ENCODE measurements at places on chromosomes 3 and 15.
A peak's percentile ranks its signal among the peaks of the same experiment; 100 is the strongest.

GRCh38 chr3:177300842-177301241, 103.6 kb upstream of the TBL1XR1 start:
- no peak for DNase-seq

DNA sequence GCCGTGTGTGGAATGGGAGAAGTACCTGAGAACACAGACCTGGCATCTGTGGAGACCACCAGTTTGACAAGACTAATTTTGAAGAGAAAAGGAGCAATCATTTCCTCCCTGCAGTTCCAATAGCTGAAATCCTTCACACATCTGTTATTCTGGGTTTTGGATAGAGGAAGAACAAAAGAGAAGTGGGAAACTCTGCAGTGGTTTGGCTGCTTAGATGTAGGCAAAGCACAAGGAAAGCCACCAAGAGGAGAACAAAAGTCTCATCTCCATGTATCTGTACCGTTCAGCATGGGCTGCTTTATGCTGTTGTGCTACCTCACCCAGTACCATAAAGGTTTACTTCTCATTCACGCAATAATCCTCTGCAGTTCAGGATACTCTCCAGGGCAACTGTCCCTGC, 153.1 kb upstream of the COL8A1 start:
- DNase-seq = no peak

- DNase-seq = peak; percentile 33
These were observed 1.3 kb downstream of the SECISBP2L start for GRCh38 chr15:49044766-49045606.

GRCh38 chr3:184807549-184807948, 4.4 kb upstream of the VPS8 start:
- no peak for DNase-seq

DNA sequence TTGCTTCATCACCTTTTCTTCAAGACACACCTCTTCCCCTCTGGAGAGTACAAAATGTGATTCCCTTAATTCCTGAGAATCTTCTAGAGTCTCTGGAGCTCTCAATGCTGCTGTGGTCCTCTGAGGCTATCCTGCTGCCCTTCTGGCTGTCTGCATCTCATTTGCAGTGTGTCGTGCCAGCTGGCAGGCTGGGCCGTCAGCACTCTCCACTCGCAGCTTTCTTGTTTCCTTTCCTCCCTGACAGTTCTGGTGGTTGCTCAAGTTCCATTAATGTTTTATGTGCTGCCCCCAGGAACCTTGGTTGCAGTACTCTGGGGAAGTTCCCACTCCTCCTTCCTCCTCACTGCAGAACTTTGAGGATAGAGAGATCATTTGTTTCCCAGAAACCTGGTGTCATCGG, 210.8 kb upstream of the ROPN1 start:
- DNase-seq = no peak

- no peak for DNase-seq
These were observed 46.4 kb downstream of the ST3GAL6 start for GRCh38 chr3:98809557-98809956.

- DNase-seq = no peak
These were observed 23.2 kb downstream of the SENP8 start for GRCh38 chr15:72141171-72142084.

- DNase-seq = peak; percentile 9
These were observed 40.4 kb downstream of the GPD1L start for GRCh38 chr3:32146746-32147211.

DNA sequence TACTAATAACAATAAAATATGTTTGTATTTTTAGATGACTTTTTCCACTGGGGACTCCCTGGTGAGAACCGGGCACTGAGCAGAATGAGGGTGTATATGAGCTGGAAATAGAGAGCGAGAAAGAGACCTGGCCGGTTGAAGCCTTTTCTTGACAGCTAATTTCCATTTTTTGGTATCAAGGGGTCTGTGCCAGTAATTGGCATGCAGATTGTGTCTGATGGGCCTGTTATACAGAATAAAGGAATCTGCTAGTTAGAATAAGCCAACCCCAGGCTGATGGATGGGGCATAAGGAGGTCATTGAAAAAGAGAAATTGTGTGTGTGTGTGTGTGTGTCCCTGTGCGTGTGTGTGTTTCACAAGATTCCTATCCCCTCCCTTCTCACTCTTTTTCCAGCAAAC, 83.9 kb downstream of the IL20RB start:
- DNase-seq = no peak

DNA sequence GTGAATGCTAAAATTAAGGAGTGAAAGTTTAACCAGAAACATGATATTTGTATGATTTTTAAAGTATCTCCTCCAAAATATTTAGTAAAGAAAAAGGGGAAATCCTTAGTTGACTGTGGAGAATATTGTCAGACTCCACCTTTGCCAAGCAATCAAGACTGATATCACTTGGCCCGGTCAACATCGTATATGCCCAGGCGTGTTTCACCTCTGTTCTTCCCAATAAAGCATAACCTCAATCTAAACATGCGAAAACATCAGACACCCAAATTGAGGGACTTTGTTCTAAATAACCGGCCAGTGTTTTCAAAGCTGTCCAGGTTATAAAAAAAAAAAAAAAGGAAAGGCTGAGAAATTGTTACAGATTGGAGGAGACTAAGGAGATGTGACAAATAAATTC, 54.2 kb upstream of the PPP4R2 start:
- DNase-seq = no peak

DNA sequence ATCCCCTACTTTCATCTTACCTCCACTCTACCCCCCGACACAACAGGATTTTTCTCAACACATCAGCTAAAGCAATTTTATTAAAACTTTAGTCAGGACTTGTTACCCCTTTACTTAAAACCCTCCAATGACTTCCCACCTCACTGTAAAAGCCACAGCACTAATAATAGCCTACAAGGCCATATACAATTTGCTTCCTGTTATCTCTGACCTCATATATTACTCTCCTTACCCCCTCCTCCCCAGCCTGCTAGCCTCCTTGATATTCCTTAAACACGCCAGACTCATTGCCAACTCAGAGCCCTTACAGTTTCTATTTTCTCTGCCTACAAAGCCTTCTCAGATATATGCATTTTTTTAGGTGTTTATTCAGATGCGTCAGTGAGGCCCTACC, 54.4 kb downstream of the DCUN1D1 start:
- no peak for DNase-seq

DNA sequence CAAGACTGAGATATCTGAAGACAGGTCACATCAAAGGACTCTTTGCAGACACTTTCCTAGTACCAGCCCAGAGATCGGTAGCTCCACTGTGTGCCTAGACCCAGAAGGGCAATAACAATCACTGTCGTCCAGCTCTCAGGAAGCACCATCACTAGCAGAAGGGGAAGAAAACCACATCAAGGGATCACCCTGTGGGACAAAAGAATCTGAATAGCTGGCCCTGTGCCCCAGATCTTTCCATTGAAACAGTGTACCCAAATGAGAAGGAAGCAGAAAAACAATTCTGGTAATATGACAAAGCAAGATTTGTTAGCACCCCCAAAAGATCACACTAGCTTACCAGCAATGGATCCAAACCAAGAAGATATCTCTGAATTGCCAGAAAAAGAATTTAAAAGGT, 404.4 kb upstream of the NECTIN3 start:
- peak; percentile 26 for DNase-seq

DNA sequence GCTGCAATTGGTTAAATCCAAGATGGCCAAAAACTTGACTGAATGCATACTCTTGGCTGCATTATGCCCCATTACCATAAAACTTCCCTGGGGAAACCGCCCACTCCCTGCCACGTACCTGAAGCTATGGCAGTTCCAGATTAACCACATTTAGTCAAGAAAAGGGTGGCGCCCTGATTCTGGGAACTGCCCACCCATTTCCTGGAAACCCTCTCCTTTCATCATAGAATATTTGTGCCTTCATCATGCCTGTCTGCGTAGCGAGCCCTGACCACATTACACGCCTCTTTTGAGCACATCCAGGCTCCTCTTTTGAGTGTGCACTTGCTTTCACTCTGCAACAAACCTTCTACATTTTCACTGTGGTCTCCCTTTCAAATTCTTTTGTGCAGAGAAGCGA, 5.2 kb downstream of the LINS1 start:
- peak; percentile 69 for DNase-seq

DNA sequence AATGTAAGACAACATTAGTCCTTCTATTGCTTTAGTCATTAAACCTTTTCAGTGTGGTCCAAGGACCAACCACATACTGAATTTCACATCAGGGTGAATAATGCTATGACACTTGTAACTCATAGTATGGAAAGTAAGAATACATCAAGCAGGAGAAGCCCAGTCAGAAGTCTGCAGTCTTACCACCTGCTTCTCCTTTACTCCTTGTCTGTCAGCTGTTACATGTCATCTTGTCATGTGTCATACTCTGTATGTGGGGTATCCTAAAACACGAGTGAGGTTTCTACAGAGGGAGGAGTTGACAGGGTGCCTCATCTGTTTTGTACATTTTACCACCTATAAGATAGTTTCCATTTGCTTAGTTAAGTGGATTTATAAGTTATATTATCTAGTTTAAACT, 32.8 kb upstream of the EID1 start:
- DNase-seq = no peak

GRCh38 chr15:36422631-36423030, 156.8 kb upstream of the CDIN1 start:
- DNase-seq = no peak

DNA sequence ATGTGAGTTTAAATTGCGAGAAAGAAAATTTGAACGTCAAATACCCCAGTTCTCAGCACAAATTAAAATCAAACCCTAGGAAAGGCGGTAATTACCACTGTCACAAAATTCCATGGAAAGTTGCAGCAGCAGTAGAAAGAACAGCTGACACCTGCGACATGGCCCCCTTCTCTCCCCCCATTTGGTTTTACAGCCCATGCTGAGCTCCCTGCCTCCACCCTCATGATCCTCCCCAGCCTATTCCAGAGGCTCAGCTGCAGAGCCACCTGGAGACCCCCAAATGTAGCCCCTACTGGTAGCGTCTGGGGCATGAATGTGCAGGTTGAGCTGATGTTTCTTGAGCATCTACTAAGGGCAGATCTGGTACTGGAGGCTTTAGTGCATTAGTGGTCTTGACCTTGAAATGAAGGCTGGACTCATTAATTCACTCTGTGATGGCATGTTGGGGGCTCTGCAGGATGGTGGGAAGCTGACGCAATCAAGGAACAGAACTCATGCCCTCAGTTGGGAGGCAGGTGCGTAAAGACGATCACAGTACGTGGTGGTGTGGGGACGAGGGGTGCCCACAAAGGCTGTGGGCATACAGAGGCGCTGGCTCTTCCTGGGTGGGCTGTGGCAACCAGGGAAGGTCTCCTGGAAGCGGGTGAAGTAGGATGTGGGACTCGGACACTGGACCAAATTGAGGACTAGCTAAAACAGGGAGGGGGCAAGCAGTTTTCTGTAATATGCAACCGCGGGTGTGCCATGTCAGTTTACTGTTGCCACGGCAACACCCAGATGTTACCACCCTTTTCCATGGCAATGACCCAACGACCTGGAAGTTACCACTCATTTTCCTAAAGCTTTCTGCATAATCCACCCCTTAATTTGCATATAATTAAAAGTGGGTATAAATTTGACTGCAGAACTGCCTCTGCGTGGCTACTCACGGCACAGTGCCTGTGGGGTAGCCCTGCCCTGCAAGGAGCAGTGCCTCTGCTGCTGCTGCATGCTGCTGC, 39.8 kb downstream of the PRKCD start:
- no peak for DNase-seq

- DNase-seq = no peak
These were observed 15.4 kb upstream of the AADAC start for GRCh38 chr3:151798466-151798865.

DNA sequence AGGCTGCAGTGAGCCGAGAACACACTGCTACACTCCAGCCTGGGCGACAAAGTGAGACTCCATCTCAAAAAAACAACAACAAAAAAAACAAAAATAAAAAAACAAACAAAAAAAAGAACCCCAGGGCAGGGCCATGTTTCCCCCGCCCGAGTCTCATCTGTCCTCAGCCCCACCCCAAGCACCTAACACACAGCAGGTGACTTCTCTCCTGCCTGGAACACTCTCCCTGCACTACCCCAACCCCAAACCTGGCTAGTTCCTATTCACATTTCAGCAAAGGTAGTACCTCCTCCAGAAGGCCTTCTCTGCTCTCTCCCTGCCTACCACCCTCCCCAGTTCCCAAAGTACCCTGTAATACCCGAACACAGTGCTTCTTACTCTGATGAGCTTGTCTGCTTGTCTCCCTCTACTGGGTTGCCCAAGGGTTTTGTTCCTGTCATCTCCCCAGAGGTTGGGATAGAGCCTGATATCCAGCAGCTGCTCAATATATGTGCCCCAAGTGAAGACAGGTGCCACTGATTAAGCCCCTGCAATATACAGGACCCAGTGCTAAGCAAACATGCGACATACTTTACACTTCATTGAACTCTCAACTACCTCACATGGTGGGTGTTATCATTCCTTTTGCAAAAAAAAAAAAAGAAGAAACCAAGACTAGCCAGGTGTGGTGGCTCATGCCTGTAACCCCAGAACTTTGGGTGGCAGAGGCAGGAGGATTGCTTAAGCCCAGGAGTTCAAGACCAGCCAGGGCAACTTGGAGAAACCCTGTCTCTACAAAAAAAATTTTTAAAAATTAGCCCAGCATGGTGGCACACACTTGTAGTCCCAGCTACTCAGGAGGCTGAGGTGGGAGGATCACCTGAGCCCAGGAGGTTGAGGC, 103.6 kb downstream of the DAPK2 start:
- no peak for DNase-seq

DNA sequence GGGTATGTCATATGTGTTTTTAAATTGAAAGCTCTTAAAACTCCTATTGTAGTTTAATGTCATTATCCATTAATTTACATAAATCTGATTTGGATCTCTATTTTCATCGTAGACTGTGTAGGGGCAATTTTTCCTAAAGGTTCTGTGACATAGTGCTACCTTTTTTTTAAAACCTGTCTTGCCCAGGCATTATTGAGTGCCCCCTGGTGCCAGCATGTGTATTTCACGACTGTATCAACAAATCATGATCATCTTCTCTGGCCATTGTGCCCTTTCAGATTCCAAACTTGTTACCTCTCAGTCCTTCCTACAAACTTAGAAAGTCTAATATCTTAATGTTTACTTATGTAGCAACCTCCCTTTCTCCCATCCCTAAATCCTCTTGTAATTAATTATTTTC, 97.2 kb upstream of the FLNB start:
- DNase-seq = peak; percentile 34

DNA sequence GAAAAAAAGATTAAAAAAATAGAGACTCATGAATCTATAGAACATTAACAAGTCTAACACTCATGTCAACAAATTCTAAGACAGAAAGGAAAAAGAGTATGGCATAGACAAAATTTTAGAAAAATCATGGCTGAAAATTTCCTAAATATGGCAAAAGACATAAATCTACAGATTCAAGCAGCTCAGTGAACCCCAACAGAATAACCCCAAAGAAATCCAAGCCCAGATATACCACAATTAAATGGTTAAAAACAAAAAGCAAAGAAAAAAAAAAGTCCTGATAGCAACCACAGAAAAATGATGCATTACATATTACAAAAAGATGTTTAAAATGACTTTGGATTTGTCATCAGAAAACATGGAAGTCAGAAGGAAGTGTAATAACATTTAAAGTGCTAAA, 75.6 kb downstream of the AQR start:
- no peak for DNase-seq

- no peak for DNase-seq
These were observed 25.2 kb upstream of the CCK start for GRCh38 chr3:42290966-42291714.

- DNase-seq = no peak
These were observed 66.8 kb upstream of the KBTBD8 start for GRCh38 chr3:66931291-66931690.

GRCh38 chr15:90214553-90215196, 13.5 kb downstream of the SEMA4B start:
- DNase-seq = peak; percentile 72

- no peak for DNase-seq
These were observed 6.5 kb upstream of the GSK3B start for GRCh38 chr3:120100711-120101110.

GRCh38 chr3:182671942-182672341, 121.4 kb upstream of the ATP11B start:
- DNase-seq = peak; percentile 10

All from HT-29 (cell line).